Femur (tissue), 1 donor: ENCODE measurements at places on chromosomes 5 and 9.

- DNase-seq: no peak
Measured at GRCh38 chr9:105670315-105670714, 8.1 kb downstream of the TAL2 start.

GRCh38 chr5:54317511-54318260 is 7.3 kb upstream of the ARL15 start:
- DNase-seq: no peak

GRCh38 chr9:33676746-33677505 is 118.4 kb upstream of the PRSS3 start:
- DNase-seq: peak; percentile 73

DNA sequence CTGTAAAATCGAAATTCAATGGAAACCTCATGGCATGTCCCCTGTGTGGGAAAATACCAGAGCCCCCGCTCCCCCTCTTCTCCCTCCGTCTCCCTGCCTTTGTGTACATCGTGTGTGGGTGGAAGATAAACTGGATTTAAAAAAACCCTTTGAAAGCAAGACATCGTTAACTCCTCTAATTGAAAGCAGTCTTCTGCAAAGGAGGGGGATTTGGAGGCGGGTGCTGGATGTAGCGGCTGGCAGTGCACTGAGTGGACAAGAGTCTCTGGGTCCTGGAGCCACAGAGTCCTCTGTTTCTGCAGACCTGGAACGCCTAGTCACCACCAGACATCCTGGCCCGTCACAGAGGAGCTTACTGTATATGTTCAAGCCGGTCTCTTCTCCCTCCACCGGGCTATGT is 169.4 kb downstream of the PAPPA start:
- DNase-seq: no peak

DNA sequence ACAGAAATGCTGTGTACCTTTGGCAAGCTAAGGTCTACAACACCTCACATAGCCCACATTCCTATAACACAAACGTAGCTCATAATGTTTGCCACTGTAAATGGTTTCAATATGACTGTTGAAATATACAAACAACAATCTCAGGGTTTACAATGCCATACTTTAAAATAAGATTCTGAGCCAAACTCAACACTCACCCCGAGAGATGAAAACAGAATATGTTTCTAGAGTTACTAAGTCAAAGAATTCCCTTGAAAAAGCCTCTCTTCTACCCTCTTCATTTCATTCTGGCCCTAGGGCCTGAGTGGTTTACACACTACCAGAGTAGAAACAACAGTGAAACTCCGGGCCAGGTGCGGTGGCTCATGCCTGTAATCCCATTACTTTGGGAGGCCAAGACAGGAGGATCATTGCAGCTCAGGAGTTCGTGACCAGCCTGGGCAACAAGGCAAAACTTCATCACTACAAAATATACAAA is 72.6 kb downstream of the MYO10 start:
- DNase-seq: no peak

GRCh38 chr5:57324861-57325260 is 151.0 kb downstream of the GPBP1 start:
- peak; percentile 64 for DNase-seq

DNA sequence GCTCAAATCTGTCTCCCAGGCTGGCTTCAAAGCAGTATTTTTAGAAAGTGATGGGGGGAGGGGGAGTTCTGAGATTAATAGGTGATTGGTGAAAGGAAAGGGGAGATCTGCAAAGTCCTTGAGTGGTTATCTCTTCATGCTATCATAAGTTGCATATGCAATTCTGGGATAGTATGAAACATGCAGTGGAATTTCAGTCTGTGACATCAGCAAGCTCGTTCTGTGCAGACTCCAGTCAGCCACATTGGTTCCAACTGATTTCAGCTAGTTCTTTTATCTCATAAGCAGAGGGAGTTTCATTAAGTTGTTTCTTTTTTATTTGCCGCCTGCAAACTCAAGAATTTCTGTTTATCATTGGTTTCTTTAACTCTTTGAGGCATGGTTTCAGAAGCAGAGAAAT is 180.5 kb upstream of the SH3GL2 start:
- DNase-seq: no peak
